ENCODE measurements at places on chromosomes 2 and 18.

GRCh38 chr2:28397043-28397381, 4.4 kb downstream of the FOSL2 start:
- no peak for DNase-seq

- DNase-seq, result no peak
These were observed 60.5 kb upstream of the ST3GAL5 start for GRCh38 chr2:85949280-85949679.

DNA sequence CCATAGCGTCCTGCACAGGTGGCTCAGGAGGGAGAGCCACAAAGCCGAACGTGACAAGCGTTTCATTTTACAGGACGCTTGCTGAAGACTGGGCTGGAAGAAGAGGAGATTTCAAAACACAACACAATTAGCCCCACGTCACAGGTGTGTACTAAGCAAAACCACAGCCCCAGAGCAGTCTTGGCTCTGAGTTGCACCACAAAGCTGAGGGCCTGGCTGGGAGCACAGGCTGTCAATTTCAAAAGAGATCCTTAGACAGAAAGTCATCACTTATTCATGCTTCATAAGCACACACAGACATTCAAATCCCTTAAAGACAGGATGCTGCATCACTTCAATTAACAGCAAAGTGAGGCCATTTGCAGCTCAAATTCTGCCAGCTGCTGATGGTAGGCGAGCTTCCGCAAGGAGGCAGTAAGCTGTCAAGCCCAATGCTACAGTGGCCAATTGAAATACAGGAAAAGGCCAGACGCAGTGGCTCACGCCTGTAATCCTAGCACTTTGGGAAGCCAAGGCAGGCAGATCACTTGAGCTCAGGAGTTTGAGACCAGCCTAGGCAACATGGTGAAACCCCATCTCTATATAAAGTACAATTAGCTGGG, 79.6 kb downstream of the SKA1 start:
- DNase-seq, result peak; percentile 3

DNA sequence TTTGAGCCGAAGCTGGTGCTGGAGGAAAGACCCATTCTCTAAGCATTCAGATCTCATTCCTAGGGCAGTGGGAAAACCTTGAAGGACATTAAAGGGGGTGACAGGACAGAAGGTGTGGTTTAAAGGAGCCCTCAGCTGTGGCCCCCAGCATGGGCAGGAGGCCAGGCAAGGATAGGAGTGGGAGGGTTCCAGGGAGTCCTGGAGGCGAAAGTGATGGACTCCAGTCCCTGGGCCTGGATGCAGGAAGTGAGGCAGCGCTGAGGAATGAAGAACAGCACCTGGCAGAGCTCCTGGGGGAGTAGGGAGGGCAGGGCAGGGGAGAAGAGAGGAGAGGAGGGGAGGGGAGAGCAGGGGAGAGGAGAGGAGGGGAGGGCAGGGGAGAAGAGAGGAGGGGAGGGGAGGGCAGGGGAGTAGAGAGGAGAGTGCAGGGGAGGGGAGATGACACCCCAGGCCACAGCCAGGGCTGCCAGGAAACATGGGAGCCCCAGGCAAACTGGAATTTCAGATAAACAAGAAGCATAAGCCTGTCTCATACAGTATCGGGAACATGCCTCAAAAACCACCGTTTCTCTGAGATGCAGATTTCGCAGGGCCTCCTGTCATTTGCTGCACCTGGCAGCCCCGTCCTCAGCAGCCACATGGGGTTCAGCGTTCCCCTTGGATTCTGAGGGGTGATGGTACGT, 5.7 kb downstream of the RAMP1 start:
- peak; percentile 87 for DNase-seq

DNA sequence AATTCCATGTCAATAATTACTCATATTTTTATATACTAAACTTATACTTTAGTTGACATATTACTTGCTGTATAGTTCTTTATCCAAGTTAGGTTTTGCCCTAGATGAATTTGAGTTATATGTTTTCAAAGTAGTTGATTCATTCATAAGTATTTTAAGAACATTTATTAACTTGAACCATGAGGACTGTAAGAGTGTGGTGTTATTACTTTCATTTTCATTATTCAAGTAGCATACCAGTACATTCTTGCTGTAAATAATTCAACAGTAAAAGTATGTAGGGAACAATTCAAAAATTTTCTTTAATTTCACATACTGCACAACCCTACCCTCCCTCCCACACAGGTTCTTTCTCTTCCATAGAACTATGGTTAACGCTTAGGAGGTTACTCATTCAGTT, 75.4 kb downstream of the ANKRD12 start:
- DNase-seq, result no peak

DNA sequence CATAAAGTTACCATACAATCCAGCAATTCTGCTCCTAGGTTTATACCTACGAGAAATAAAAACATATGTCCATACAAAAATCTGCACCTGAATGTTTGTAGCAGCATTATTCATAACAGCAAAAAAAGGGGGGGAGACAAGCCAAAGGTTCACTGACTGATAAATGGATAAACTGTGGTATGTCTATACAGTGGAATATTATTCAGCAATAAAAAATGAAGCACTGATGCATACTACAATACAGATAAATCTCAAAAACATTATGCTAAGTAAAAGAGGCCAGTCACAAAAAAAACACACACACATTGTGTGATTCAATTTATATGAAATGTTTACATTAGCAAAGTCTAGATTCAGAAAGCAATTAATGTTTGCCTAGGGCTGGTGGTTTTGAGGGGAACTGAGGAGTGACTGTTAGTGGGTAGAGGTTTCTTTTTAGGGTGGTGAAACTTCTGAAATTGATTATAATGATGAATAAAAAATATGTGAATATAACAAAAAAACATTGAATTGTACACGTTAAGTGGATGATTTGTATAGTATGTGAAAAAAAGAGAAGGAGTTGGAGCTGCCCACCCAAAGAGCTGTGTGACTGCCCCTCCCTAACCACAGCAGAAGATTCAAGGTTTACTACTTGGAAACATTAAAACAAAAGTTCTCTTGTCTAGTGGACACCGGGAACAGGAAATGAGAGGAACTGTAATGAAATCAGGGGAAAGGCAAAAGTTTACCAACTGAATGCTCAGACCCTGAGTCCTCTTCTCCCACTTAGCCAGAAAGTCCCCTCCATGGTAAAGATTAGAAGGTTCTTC, 13.4 kb downstream of the COLEC12 start:
- DNase-seq, result no peak

- peak; percentile 98 for DNase-seq
These were observed 87.9 kb downstream of the OSBPL6 start for GRCh38 chr2:178282075-178282815.

Measured in amniotic epithelial cell (primary cell).